ENCODE measurements at places on chromosomes 3 and 15.

DNA sequence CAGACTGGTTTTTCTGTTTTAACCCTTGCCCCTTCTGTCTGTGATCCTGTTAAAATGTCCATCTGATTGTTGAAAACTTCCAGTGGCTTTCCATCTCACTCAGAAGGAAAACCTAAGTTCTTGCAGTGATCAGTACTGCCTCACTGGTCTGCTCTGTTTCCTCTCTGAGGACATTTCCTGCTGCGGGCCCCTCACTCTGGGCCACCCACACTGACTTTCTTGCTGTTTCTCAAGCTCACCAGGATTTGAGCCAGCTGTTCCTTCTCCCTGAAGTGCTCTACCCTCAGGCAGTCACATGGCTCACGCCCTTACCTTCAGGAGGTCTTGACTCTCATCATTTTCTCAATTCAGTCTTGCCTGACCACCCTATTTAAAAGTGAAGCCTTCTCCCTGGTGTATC lies 1.8 kb downstream of the GRK7 start:
- no peak for DNase-seq

GRCh38 chr3:32992310-32992686 lies 40.9 kb downstream of the CCR4 start:
- DNase-seq: no peak

DNA sequence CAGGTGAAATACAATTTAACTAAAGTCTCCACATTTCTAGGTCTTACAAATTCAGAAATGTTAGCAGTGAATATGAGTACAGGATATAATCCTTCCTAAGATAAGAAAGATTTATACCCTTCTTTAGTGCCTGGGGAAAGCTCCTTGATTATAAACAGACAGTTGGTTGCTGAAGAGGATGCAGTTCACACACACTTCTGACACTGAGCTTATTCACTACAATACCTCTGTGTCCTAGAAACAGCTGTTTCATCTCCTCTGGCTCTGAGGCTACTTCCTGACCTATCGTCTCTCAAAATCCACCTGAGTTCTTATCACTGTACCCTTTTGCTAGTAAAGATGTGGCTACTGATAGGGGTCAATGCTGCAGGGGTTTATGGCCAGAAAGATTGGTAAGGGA lies 57.1 kb downstream of the TP63 start:
- no peak for DNase-seq

GRCh38 chr3:112804021-112804420 lies 42.6 kb downstream of the CD200R1L start:
- DNase-seq: no peak

- no peak for DNase-seq
These were observed 207.7 kb upstream of the ATP11B start for GRCh38 chr3:182585532-182586150.

DNA sequence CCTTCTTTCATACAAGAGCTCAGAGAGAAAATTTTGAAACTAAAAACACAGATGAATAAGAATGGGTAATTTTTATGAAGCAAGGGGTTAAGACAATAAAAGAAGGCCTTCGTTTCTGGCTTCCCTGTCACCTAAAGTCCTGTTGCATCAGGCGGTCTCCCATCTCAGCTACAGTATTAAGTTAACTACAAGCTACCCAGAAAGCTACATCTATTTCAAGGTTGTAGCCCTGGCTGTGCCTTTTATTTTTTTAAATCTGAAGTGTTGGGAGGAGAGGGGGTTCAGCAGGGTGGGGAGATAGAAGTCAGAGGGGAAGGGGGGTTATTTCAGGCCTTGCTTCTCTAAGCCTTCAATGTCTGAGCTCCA lies 183.3 kb downstream of the TPRG1 start:
- DNase-seq: no peak

DNA sequence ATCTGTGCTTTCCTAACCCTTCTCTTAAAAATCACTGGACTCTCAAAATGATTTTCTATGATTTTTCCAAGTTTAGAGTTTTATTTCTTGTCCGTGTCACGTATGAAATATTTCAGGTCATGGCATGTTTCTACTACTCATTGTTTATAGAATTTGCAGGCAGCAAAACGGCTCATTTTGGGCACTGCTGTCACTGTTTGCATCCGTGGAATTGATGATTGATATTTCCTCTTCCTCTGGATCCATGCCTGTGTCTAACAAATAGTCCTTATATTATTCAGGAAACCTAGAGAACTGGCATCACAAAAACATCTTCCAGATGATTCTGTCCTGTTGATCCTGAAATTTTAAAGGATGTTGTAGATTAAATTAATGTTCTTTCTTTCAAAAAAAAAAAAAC lies 47.6 kb downstream of the LARS2 start:
- no peak for DNase-seq

DNA sequence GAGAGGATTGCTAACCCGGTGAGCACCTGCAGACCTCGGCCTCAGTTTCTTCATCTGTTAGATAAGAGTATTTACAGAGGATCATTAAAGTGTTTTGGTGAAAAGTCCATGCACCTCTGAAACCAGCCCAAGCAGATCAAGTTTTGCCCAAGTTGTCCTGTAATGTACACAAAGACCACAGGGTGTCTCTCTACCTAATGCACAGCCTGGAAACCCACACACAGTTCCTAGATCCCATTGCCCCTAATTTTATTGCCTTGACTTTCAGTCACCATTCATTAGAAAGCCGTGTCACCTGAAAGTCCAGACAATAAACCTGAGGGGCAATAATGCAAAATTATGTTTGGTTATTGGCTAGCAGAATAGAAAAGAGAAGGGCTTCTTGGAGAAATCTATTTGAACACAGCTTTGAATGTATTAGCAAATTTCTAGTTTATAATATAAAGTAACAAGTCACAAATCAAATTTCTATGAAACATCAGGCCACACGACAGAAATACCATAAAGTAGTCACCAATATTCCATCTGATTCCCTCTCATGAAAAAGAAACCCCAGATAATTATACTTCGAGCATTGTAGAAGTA lies 161.3 kb upstream of the SLC2A2 start:
- DNase-seq: no peak

DNA sequence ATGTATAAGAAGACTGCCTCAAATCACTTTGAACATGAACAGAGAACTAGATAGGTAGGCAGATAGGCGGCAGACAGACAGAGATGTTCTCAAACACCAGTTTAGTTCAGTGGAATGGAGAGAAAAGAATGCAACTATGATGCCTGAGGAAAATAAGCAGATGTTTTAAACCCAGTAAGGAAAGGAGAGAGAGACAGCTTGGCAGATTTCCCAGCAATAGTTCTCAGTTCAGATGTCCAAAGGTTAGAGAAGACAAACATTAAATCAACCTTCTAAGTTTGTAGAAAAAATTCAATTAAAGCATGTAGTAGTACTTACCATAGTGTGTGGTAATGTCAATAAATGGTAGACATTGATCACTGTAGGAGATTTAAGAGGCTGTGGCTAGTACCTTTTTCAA lies 209.6 kb upstream of the PFN2 start:
- no peak for DNase-seq

DNA sequence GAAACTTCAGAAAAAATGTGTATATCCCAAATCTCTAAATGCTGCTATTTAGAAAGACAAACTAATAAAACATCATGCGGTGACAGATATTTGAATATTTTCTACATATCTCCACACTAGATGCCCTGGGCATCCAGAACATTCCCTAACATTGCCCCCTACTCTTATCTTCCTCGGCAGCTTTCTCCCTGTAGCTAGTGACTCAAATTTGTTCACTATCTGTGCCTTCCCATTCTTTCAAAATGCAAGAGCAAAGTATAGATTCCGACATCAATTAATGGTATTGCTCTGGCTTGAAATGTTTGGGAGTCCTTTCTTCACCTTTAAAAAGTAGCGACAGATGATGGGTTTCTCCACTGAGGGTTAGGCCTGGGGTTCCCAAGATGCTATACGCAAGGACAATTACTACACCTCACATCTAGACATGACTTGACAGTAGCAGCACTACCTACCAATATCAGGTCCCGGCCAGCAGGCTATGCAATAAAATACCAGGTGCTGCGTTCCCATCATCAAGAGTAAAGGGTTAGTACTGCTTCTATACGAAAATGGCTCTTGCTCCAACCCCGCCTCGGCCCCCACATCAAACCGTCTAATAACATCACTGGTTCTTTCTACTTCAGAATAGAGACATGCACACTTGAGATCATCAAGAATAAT lies 631 bp downstream of the UBR1 start:
- DNase-seq: no peak

- DNase-seq: no peak
These were observed 37.0 kb downstream of the CDC25A start for GRCh38 chr3:48151058-48151806.

- no peak for DNase-seq
These were observed 42.2 kb downstream of the NGRN start for GRCh38 chr15:90307661-90308060.

DNA sequence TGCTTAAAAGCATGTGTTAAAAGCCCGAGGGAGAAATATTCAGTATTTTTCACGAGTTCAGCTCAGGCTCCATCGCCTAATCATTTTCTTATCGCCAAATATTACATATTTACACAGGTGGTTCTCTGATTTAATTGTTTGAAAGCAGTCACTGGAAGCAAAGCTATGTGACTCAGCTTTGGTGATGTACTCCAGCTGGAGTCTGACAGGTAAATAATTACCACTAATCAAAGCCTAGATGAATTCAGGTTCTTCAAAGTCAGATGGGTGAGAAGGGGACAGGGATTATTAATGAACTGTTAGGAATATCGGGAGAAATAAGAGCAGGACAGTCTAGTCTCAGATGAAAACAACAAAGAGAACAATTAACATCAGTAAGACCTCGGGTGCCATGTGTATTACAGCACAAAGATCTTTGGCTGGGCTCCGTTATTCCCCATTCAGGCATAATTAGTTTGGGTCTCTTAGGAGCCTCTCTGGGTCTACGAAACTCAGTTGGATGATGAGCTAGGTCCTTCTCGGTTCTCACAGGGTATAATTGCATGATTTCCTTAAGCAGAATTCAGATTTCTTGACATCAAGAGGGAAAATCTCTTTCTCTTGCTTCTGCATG lies 331.7 kb upstream of the ADAMTS9 start:
- no peak for DNase-seq

DNA sequence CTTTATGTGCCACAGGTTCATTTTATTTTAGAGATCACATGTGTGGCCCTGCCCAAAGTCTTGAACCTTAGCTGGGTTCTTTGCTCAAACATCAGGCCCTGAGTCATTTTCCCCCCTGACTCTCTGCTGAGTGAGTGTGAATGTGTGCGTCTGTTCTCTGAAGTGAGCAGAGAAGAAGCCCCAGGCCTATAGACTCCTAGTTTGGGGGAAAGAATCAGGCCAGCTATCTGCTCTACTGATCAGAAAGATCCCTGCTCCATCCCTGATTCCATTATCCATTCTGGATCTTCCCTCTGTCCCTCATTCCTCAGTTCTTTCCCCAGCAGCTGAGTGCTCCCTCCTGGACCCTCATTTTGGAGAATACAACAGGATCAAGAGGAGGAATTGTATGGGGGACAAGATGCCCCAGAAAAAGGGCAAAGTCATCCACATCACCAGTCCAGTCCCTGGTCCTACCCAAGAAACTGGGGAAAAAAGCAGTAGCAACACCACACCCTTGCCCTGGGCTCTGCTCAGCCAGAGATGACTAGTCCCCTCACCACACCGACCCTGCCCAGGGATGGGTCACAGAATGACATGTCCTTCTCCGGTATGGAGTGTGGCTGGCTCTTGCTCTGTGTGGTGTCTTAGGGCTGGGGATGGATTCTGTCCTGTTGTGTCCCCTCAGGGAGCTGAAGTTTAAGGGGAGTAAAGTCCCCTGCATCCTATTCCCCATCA lies 3.2 kb downstream of the DUOX1 start:
- DNase-seq: no peak

DNA sequence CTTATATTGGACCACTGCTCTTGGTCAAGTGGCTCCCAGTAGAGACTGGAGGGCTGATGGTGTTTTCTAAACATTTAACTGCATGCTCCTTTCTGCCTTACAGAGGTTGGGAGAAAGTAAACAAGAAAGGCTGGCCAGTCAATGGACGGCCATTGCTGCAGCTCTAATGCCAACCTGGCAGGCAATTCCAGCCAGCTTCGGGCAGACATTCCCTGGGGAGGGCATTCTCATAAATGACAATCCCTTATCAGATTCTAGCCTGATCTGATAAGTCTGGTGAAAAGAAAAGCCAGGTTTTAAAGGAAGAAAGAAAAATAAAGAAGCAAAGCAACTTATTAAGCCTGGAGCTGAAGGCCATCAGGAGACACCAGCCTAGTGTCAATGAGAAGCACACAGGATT lies 60.7 kb downstream of the FRMD4B start:
- DNase-seq: no peak

- no peak for DNase-seq
These were observed 1.1 kb upstream of the LPP start for GRCh38 chr3:188152660-188153436.
